ENCODE measurements at places on chromosomes 7 and 10.

DNA sequence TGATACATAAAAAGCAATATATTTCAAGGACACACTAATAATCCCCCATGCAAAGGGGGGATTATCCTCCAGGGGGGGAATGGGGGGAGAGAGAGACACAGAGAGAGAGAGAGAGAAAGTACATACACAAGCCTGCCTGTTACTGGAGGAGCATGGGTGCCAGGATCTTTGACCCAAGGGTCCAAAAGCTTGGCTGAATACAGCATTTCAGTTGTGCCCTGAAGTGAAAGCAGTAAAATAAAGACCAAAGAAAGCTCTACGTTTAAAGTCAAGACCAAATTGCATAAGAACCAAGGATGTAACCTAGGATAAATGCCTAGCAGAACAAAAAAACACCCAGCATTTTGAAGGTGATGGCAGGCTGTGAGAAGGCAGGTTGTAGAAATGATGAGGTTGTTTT is 27.8 kb upstream of the ITGB8 start:
- no peak for DNase-seq

DNA sequence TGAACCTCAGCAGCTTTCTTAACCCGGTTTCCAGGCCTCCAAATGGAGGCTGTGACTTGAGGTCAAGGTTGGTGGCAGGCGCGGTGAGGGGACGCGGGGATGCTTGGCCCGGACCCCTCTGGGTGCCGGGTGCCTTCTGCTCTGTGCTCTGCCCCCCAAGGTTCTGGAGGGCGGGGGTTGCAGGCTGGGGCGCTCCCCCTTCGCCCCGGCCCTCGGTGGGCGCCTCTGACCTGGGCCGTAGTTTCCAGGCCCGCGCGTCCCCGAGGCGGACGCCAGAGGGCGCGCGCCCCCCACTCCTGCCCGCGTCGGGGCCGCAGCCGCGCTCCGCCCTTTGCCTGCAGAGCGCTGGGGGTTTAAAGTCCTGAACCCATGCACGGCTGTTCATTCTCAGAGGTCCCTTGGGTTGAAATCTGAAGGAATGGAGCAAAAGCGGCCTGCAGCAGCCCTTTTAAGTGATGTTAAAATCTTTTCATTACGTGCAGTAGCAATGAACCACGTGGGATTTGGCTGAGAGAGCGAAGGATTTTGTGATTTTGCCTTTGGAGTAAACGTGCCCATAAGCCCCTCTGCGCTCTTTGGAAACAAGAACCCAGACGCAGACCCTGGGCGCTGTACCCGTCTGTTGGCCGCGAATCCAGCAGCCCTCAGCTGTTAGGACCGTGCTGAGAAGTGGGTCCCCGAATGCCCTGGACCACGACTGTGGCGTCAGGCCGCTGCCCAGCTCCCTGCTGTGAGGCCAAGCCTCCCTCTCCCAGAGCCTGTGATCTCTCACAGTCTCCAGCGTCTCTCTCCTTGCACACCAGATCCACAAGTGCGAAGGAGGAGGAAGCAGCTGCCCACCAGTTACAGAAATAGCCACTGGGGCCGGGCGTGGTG is 135.0 kb downstream of the ACTR3B start:
- no peak for DNase-seq

DNA sequence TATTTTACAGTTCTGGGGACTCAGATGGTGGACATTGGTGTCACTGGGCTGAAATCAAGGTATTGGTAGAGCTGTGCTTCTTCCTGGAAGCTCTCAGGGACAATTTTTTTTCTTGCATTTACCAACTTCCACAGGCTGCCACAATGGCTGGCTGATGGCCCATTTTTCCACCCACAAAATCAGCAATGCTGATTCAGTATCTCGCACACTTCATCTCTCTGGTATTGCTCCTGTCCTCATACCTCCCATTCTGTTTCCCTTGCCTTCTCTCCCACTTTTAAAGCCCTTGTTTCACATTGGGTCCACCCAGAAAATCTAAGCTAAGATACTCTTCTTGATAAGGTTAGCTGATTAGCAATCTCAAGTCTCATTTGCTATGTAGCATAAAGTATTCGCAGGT is 530.9 kb upstream of the POM121L12 start:
- no peak for DNase-seq

- no peak for DNase-seq
Measured at GRCh38 chr7:127782654-127783559, 130.9 kb downstream of the SND1 start.

- DNase-seq, result no peak
Measured at GRCh38 chr10:132859084-132859855, 73.3 kb upstream of the NKX6-2 start.

- no peak for DNase-seq
Measured at GRCh38 chr7:91235211-91235832, 28.9 kb upstream of the FZD1 start.

DNA sequence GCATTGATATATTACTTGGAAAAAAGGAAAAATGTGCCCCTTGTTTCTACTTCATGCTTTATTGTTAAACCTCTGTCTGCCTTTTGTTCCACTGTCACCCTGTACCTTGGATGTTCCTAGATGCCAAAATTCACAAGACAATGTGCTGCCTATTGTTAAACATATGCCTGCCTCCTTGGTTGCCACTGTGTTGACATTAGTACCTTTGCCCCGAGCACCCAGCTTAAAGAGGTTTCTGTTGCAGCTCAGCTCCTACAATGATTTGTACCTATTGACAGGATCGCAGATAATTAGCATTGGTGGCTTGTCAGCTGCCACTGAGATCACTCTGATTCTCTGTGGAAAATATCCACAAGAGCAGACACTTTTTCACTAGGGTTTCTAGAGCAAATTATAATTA is 188.0 kb downstream of the KCND2 start:
- DNase-seq, result no peak

DNA sequence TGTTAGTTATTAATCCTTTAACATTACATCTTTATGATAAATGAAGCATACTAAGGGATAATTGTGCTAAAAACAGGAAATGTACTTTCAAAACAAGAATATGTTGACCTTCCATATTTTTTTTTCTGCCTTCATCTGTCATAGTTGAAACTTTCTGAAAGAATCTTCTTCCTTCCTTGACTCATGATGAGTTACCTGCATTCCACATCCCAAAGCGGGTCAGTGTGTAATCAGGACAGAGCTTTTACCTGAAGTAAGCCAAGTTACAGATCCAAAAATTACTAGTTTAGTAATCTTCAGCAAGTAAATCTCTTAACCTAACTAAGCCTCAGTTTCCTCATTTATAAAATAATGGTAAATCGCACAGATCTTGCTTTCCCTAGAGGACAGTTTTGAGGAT is 13.4 kb upstream of the ARL4A start:
- no peak for DNase-seq

GRCh38 chr7:99579956-99580777 is 17.9 kb upstream of the TMEM225B start:
- no peak for DNase-seq

- DNase-seq, result no peak
Measured at GRCh38 chr10:35300063-35300699, 36.1 kb upstream of the CCNY start.

GRCh38 chr7:98990356-98990755 is 112.0 kb downstream of the TRRAP start:
- no peak for DNase-seq

- DNase-seq, result no peak
Measured at GRCh38 chr7:26560526-26561256, 269.0 kb downstream of the SNX10 start.

DNA sequence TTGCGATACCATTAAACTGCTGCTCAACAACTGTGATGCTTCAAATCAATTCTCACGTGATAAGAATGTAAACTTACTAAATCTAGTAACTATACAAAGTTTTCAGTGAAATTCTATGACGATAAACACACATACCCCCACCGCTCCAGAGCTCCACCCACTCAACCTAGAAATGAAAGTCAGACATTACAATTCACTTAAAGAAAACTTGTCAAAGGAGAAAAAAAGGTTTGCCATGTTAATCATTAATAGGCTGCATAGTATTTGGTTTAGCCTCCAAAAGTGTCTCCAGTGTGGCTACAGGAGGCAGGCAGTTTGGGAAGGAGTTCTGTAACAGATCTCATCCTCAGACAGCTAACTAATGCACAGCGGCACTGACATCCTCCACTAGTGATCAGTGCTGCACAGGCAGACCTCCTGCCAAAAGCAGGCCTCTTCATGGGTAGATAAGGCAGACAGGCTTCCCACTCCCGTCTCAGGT is 3.1 kb downstream of the HERPUD2 start:
- no peak for DNase-seq

DNA sequence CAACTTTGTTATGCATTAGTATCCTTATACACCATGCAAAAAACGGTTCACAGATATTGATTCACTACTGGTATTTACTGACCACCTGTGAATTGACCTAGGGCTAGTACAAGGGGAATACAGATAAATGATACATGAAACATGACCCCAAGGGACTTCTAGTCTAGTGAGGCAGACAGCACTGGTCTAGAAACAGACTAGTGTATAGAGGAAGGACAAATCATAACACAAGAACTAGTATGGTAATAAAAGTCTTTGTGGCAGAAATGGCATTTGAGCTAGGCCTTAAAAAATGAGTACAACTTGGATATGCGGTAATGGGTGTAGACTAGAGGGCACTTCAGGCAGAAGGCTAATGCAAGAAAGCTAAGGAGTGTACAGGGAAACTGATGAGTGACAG is 86.6 kb downstream of the SLC25A13 start:
- no peak for DNase-seq

DNA sequence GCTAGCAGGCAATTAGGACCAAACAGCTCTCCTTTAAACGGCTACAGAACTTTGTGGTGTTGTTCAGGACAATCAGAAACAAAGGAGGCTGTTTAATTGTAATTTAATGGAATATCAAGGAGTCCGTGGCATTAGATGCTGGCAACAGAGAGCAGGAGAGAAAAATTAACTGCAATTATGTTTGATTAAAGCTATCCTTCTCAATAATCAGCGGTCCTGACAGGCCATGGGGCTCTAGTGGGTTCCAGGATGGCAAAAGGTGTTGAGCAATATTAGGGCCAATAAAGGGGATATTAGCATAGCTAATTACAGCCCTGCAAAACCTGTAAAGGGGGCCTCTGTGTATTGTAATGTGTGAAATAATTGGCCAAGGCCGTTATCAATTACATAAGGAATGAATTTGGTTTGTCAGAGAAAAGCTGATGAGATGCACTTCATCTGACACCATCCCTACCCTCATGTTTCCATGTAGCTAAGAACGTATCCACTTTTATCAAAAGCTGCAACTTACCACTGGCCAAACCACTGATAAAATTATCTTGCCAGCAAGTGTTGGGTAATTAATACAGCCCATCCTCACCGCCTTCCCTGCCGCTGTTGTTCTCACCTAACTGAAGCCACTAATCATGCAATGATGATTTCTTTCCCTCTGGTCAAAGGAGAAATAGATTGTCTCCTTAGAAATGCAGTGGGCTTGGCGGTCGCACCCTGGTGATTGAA is 81.6 kb downstream of the EBF3 start:
- no peak for DNase-seq

DNA sequence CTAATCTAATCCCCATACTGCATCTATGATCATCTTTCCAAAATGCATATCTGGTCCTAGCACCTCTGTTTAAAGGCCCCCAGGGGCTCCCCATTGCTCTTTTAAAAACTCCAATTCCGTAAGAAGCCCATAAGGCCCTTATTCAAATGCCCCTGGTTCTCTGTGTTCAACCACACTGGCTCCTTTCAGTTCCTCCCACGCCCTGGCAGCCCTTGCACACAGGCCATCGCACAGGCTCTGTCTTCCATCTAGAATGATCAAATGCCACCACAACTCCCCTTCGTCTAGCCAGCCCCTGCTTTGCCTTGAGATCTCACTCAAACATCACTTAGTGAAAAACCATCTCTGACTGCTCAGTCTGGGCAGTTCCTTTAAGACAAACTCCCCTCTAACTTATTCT is 112.9 kb upstream of the LYZL2 start:
- no peak for DNase-seq

DNA sequence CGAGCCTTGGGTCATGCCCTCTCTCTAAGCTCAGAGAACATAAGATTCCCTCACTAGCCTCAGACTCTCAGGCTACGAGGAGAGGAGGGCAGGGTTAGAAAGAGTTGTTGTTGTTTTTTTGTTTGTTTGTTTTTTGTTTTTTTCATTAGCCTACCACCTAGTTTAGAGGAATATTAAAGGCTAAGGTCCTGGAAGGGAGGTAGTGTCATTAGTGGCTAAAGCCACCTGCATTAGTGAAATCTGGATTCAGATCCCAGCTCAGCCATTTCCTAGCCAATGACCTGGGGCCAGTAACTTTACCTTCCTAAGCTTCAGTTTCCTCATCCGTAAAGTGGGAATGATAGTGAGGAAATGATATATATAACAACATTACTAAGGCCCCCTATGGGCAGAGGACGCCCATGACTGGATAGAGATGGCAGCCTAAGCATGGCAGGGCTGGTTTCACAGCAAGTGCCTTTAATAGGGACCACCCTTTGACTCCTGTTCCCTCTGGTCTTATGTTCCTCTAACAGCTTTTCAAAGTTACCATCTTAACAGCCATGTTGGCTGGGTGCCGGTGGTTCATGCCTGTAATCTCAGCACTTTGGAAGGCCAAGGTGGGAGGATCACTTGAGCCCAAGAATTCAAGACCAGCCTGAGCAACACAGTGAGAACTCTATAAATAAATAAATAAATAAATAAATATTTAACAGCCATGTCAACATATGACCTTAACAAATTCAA is 5.1 kb downstream of the DDIT4 start:
- no peak for DNase-seq

DNA sequence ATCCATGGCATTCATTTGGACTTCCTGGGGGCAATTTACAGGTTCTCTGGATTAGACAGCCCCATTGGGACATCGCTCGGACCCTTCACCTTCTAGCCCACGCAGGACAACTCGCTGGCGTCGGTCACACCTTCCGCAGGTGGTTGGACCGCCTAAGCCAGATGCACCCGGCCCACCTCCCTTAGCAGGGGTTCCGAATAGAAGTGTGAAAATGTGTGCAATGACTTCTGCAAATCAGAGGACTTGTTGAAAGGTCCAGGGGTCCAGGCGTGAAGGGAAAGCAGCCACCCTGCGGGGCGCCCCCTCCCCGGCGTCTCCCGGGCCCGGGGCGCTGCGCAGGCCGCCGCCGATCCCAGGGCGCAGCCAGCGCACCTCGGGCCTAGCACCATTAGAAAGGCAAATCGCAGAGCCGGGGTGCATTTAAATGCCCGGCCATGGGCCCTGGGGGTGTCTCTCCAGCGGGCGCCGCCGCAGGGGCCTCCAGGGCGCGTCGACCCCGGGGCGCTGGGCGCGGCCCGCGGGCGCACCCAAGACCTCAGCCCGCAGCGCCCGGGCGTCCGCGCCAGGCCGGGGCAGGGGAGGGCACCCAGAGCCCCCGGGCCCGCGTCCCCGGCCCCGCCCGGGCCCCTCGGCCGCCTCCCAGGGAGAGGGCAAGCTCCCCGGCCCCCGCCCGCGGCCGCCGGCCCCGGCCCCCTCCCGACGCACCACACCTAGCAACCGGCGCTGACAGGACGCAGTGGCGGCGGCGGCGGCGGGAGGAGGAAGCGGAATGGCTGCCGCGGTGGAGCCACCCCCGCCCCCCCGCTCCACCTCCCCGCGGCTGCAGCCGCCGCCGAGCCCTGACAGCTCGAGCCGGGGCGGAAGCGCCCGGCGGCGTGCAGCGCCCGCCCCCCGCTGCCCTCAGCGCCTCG is 1.2 kb downstream of the JAZF1 start:
- peak; percentile 5 for DNase-seq

Measured in esophagus squamous epithelium (tissue), 5 donors.